ENCODE measurements at places on chromosomes 2 and 18. TPM values are rescaled to one million over a fixed set of nuclear protein-coding genes. Genes with fewer than 3 reads are reported as not detected.
A peak's percentile ranks its signal among the peaks of the same experiment; 100 is the strongest.

DNA sequence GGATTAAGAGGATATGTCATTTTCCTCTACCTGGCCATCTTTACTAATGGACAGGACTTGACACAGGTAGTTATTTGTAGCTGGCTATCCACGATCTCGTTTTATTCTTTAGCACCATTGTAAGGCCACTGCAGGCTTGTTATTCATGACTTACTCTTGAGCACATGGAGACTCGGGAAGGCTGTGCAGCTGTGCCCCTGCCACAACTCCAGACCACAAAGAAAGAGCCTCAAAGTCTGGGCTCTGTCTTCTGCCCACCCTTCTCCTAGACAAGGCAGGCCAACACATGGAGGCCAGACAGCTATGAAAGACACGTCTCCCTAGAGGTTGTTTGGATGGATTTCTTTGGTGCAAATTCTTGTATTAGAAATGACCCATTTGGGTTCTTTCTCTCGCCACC, 133.8 kb downstream of the NAPG start:
- no peaks in the 10 kb centered on the region for H3K27me3 ChIP-seq
- peaks cover 26% of the 10 kb centered on the region for H3K4me1 ChIP-seq
- DNase-seq: no peak
- no peak overlapping the region for H3K27ac ChIP-seq

GRCh38 chr2:100275200-100275589, 47.1 kb downstream of the LONRF2 start:
- no peaks in the 10 kb centered on the region for H3K4me1 ChIP-seq
- DNase-seq: no peak
- no peak overlapping the region for H3K27ac ChIP-seq
- no peaks in the 10 kb centered on the region for H3K27me3 ChIP-seq
- no peak overlapping the region for H3K4me3 ChIP-seq
- peaks cover 21% of the 10 kb centered on the region for H3K36me3 ChIP-seq

DNA sequence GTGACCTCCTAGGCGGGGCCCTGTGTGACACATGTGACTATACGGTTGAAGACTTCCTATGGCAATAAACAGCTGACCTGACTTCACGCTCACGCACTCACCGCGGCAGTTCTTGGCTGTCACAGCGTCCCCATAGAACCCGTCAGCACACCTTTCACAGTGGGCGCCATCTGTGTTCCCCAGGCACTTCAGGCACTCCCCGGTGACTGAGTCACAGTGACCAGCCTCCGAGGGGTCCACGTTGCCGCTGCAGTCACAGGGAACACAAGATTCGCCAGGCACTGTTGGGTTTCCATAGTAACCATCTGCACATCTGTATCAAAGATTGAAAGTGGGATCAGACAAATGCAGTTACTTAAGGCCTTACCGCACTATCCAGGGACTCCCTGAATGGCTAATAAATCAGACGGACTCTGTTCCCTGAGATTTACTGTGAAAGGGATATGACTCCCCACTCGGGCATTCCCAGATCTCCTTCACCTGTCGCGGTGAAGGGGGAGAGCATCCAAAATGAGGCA, 94.5 kb downstream of the LAMA1 start:
- H3K4me1 ChIP-seq: no peaks in the 10 kb centered on the region
- H3K36me3 ChIP-seq: peaks cover 4% of the 10 kb centered on the region
- H3K4me3 ChIP-seq: no peak overlapping the region
- DNase-seq: no peak
- H3K27ac ChIP-seq: no peak overlapping the region
- H3K27me3 ChIP-seq: peaks cover 42% of the 10 kb centered on the region

DNA sequence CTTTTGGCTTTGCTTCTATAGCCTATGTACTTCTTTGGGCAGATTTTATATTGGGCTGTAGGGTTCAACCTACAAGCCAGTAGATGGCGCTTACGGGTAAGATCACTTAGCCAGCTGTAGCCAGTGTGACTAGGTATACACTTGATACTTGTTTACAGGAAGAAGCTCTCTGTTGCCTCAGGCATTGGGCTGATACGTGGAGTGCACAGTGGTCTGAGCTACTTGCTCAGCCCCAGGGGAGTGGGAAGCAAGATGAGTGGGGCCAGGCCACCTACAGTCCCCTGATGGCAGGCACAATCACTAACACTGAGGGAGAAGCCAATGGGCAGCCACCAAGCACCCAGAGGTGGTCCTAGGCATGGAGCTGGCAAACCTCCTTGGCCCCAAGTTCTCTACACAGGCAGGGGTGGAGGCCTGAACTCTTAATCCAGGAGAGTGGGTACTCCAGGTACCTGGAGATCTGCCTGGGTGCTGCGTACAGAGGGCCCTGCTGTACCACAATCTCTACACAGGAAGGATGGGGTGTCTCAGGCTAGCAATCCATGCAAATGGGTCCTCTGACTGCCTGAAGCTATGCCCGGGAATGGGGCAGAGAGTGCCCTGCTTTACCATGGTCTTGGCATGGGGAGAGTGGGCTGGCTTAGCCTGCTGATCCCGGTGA, 122.2 kb downstream of the NCOA1 start:
- no peaks in the 10 kb centered on the region for H3K4me1 ChIP-seq
- DNase-seq: peak; percentile 30
- no peak overlapping the region for H3K27ac ChIP-seq
- H3K27me3 ChIP-seq: no peaks in the 10 kb centered on the region

GRCh38 chr2:86216575-86217555, 17.6 kb downstream of the MRPL35 start:
- H3K27ac ChIP-seq: no peak overlapping the region
- no peaks in the 10 kb centered on the region for H3K27me3 ChIP-seq
- DNase-seq: no peak
- peaks cover 5% of the 10 kb centered on the region for H3K36me3 ChIP-seq
- H3K4me1 ChIP-seq: no peaks in the 10 kb centered on the region
- H3K4me3 ChIP-seq: no peak overlapping the region

DNA sequence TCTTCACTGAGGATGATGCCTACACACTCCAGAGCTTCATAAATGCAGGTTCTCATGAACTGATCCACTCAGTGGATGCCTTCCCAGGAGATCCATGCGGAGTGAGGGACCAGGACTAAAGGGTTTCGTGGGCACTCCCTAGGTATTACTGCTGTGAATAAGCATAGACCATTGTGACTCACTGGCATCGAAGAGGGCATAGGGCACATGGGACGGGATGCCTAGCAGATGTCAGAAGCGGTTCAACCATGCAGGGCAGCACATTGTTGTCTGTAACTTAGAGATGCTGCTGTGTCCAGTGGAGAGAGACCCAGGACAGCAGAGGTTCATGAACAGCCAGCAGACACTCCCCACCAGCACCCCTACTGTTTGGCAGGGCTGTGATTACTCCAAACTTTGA, 17.2 kb downstream of the GKN2 start:
- no peak overlapping the region for H3K27ac ChIP-seq
- H3K4me1 ChIP-seq: peaks cover 20% of the 10 kb centered on the region
- H3K36me3 ChIP-seq: no peaks in the 10 kb centered on the region
- H3K4me3 ChIP-seq: no peak overlapping the region
- peaks cover 37% of the 10 kb centered on the region for H3K27me3 ChIP-seq

DNA sequence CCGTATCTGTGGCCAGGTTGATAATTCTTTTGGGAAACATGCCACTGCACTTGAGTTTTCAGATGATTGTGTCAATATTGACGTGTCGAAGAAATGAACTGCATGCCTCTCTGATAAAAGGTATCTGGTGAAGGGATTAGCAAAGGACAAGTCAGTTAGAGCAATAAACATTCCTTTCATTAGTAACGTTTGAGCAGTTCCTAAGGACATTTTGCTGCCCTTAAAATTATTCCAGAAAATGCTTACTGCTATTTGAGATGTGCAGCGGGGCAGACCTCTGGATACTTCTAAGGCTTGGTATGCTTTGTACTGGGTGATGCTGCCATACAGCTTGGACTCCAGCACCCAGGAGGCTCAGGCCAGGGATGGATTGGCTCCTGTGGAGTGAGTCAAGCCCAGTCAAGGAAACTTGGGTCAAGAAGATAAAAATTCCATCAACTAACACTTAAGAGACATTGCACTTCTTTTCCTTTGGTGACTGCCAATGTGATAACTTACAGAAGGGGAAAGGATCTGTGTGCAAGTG, 166.7 kb downstream of the FHOD3 start:
- peaks cover 19% of the 10 kb centered on the region for H3K27me3 ChIP-seq
- H3K4me1 ChIP-seq: no peaks in the 10 kb centered on the region
- DNase-seq: no peak
- no peak overlapping the region for H3K27ac ChIP-seq
- H3K4me3 ChIP-seq: no peak overlapping the region
- H3K36me3 ChIP-seq: no peaks in the 10 kb centered on the region

GRCh38 chr2:142629193-142629592, 248.3 kb upstream of the KYNU start:
- no peaks in the 10 kb centered on the region for H3K27me3 ChIP-seq
- H3K4me3 ChIP-seq: no peak overlapping the region
- no peaks in the 10 kb centered on the region for H3K36me3 ChIP-seq

SPATA3 gene
- total RNA-seq: not detected

WIPF1 gene
- total RNA-seq: 0.73 TPM

ERICH2 gene
- 2.4 TPM for total RNA-seq

PCARE gene
- total RNA-seq: not detected

Data from Calu3 (cell line).